ENCODE measurements at places on chromosomes 12 and 14.

GRCh38 chr12:122486805-122487426, 13.8 kb downstream of the ZCCHC8 start:
- no peak for DNase-seq

DNA sequence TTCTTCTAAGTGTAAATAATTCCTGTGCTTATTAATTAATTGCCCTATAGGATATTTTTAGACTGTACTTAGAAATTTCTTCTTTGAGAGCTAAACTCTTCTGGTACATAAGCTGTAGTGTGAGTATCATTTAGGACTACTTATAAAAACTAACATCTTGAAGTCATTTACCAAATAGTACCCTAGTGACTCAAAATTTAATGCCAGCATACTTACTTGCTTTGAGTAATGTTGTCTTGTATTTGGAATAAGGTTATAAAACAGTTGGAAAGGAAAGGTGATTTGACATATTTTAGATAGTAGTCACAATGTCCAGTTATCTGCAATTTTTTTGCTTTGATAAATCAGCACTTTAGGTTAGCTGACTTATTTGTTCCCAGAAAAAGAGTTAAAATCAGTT, 39.1 kb downstream of the SPATA7 start:
- DNase-seq = no peak

DNA sequence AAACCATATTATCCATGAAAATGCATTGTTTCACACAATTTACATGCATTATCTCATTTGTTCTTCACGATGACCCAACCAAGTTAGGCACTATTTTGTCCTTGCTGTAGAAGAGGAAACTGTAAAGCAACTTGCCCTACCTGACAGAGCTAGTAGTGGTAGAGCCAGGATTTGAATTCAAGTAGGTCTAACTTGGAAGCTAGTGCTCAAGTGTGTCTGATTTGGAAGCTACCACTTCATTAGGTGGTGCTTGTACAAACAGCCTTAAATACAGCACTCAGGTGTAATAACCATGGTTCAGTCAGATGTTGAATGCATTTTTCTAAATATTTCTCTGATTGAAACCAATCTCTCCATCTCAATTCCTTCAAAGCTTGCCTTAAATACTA, 123.6 kb downstream of the PAWR start:
- no peak for DNase-seq

DNA sequence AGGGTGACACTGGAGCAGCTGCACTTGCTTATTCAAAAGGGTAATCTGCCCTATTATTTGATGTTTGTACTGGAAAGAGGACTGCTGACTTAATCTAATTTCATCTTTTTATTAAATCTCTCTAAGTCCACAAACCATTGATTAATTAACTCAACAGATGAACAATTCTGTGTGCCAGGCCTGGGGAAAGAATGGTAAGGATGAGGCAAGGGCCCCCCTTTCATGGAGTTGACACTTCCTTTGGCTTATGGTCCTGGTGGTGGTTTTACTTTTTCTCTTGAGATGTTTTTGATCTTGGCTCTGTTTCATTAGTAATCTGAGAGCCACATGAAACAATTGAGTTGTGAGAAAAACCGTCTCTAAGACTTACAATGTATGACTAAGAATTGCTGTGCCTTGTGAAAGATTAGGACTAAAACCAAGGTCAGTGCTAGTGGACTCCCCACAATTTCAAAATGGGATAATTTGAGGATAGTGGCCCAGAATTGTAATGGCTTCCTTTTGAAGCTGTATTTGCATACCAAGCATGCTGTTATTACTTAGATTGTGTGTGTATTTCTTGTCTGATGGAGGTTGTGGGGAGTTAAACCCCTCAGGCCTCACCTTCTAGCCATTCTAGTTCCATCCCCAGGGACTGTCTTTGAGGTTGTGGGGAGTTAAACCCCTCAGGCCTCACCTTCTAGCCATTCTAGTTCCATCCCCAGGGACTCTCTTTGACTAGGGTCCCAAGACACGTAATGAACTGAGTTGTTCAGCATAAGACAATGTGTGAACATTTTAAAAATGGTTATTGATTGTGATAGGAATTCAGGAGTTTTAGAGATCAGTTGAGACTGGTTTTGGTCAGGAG, 52.5 kb upstream of the EVL start:
- no peak for DNase-seq

GRCh38 chr12:52857500-52857899, 8.7 kb upstream of the KRT78 start:
- DNase-seq = no peak

- no peak for DNase-seq
Measured at GRCh38 chr14:22919601-22919921, 612 bp upstream of the RBM23 start.

- no peak for DNase-seq
Measured at GRCh38 chr12:20950248-20950647, 139.7 kb downstream of the SLCO1B3 start.

DNA sequence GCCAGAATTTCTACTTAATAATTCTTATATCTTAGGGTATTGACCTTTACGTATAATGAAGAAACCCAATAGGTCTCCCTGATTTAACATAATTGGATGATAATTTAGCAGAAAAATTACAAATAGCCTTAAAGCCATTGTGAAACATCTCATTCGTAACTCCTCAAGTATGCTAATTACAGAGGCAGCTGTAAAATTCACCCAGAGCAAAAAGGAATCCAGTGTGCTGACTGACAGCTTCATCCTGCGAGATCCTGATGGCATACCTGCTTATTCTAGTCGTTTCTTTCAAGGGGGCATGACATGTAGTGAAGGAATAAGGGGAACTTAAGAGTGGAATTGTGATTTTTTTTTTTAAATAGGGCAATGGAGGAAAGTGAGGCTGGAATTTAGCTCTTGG, 291.5 kb downstream of the FUT8 start:
- no peak for DNase-seq

- DNase-seq = no peak
Measured at GRCh38 chr14:63770187-63770807, 42.4 kb upstream of the SGPP1 start.

DNA sequence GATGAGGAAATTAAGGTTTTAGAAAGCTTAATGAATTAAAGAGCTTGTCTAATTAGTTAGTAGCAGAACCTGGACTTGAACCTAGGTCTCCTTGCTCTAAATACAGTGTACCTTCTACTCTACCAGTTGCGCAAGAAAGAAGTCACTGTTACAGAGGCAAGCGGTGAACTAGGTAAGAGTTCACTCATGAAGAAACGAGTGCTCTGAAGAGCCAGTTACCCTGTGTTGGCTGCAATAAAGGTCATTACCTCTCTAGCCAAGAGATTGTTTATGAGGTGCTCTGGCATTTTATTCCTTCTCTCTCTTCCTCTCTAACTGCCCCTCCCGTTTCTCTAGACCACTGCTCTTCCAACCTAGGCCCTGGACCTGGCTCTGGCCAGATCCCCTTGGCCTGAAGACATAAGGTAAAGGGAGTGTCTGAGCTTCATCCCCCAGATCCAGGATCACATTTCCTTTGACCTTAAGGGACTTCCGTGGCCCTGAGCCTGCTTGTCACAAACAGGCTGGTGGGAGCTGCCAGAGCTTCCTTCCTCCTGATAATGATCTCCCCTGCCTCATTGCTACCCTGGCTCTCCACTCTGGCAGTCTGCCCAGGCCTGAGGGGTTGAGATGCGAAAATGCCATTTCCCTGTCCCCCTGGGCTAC, 1.9 kb downstream of the RNASE7 start:
- DNase-seq = no peak

- DNase-seq = no peak
Measured at GRCh38 chr14:50846226-50846880, 15.4 kb upstream of the NIN start.

DNA sequence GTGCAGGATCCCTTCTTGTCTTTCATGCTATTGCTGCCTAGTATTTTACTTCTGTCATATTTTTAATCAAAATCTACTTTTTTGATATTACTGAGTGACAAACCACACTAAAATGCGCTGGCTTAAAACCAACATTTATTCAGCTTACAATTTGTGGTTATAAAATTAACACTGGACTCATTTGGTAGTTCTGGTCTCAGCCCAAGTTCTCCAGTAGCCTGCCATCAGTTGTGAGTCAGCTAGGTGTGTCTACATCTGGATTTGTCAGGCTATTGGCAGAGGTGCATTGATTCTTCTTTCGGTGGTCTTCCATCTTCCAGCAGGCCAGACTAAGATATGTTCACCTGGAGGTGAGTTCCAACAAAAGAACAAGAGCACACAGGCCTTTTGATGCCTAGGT, 765.1 kb upstream of the FBXO33 start:
- no peak for DNase-seq

DNA sequence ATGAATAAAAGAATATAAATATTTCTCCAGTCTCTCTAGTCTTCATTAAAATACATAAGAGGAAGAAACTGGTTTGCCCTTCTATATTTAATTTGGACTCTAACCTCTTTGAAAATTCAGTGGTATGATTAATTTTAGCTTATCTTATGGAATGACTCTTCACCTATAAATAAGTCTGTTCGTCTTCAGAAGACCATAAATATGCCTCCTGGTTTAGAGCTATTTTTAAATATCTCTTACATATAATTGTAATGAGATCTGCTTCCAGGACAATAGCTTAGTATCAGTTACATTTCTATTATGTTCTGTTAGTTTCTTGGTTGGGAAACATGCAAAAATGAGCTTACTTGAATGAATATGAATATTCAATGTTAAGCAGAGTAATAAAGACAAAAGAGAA, 257.5 kb upstream of the HMGA2 start:
- no peak for DNase-seq

DNA sequence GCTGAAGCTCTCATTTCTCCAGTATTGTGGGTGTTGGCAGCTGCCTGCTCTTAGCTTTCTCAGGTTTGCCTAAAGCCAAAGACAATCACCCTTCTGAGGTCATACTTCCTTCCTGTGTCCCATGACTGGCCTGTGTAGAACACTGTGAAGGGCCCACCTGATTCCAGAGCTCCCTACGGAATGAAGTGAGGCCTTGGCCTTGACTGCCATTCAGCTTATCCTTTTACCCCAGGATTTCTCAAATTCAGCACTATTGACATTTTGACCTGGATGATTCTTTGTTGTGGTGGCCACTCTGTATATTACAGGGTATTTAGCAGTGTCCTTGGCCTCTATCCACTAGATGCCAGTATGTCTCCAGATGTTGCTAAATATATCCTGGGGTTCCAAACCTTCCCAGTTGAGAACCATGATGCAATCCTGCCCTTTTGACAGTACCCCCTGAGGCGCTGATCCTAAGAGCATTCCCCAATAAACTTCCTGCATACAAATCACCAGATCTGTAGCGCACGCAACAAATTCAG, 112.3 kb upstream of the KRR1 start:
- DNase-seq = no peak

DNA sequence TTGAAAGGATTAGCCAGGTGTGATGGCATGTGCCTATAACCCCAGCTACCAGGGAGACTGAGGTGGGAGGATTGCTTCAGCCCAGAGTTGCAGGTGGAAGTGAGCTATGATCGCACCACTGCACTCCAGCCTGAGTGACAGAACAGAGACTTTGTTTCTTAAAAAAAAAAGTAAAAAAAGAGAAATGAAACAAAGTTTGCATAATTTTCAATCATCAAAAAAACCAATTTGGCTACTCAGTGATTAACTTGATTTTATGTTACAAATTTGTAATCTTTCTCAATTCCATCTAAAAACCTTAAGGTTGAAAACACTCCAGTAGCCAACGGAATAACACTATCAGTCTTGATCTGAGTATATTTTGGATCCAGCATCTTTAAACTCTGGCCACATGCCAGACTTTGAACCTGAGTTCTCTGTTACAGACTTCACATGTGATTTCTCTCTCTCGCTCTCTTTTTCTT, 12.6 kb upstream of the DENND5B start:
- no peak for DNase-seq

GRCh38 chr12:107948391-107948945, 174.0 kb downstream of the ASCL4 start:
- no peak for DNase-seq

- DNase-seq = no peak
Measured at GRCh38 chr12:2259369-2259768, 206.6 kb downstream of the CACNA1C start.

- DNase-seq = no peak
Measured at GRCh38 chr14:37565550-37565949, 29.5 kb downstream of the FOXA1 start.

DNA sequence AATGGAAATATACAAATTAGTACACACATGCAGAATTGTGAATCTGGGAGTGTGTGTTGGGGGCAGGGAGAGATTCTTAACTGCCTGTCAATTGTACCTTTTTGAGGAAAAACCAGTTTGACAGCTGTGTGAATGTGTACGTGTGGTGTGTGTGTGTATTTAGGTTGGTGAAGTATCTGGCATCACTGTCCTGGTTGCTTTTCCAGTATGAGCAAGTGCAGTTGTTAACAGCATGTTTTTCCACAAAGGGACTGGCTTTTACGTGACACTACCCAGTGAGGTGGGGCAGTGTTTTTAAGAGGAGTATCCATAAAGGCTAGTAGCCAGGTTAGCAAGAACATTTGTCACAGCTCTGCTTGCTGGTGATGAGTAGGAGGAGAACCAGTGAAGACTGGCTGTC, 56.1 kb downstream of the DAAM1 start:
- no peak for DNase-seq

GRCh38 chr12:12508612-12509011, 54.1 kb downstream of the DUSP16 start:
- DNase-seq = no peak

- no peak for DNase-seq
Measured at GRCh38 chr12:70609739-70610491, 27.3 kb downstream of the PTPRB start.

DNA sequence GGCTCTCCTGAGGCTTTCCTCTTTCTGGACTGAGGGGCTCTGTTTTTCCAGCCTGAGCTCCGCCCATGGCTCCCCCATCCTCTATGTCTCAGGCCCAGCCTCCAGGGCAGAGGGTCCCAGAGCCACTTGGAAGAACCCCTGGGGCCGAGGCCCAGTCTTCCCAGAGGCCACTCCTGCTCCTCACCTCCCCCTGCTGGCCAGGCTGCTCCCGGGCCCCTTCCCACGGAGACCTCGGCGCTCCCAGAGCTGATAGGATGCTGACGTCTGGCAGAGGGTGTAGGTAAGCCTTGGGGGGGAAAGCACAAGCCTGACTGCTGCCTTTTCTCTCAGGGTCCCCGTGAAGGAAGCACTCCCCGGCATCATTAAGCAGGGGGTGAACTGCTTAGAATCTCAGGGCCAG, 51.4 kb downstream of the ERH start:
- no peak for DNase-seq

GRCh38 chr12:97426492-97427116, 36.0 kb upstream of the RMST start:
- DNase-seq = no peak

DNA sequence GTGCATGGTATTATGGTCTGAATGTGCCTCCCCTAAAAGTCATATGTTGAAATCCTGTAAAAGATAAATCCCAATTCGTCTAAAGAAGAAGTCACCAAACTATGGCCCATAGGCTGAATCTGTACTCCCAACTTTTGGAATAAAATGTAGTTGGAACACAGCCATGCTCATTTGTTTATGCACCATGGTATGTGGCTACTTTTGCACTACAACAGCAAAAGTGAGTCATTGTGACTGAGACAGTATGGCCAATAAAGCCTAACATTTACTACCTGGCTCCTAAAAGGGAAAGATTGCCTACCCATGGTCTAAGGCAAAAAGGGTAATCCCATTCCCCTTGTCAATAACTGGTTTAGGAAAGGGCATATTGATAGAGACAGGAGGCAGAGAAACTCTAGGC, 101.8 kb downstream of the LRIG3 start:
- no peak for DNase-seq

- DNase-seq = no peak
Measured at GRCh38 chr12:116559162-116559935, at the start of gene MAP1LC3B2. MAP1LC3B2 (plus strand) TSS chr12:116559381; CDS start chr12:116575943, 16,562 bp downstream.

GRCh38 chr12:123396954-123397353, 13.0 kb downstream of the KMT5A start:
- DNase-seq = no peak

Data from cortex of kidney (tissue), 1 donor.